ENCODE measurements at places on chromosomes 3 and 15. TPM values are rescaled to one million over a fixed set of nuclear protein-coding genes. Genes with fewer than 3 reads are reported as not detected.
A peak's percentile ranks its signal among the peaks of the same experiment; 100 is the strongest.

DNA sequence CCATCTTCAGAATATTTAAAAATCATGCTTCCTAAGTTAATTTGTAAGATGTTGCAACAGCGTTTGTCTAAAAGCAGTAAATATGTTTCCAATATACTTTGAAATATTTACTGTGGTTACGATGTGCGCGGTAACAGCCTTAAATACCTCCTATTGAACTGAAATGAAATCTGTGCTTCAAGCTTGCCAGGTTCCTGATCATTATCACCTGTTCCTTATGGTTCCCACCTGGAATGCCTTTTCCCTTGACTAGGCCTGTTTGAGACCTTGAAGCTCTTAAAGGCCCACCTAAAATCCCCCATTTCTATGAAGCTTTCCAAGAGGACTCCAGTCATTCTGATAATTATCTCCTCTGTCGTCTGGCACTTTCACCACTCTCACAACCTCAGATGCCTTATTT lies 146.7 kb downstream of the NAALADL2 start:
- ATAC-seq: no peak

GRCh38 chr3:157064402-157064801 lies 95.5 kb downstream of the CCNL1 start:
- ATAC-seq: no peak

- ATAC-seq: no peak
These were observed 116.6 kb downstream of the DNAJB8 start for GRCh38 chr3:128349963-128350599.

Gene C2CD4B
- 0.24 TPM for total RNA-seq

Gene EIF3J
- 64.7 TPM for total RNA-seq

Gene NPTN
- 69.7 TPM for total RNA-seq

DNA sequence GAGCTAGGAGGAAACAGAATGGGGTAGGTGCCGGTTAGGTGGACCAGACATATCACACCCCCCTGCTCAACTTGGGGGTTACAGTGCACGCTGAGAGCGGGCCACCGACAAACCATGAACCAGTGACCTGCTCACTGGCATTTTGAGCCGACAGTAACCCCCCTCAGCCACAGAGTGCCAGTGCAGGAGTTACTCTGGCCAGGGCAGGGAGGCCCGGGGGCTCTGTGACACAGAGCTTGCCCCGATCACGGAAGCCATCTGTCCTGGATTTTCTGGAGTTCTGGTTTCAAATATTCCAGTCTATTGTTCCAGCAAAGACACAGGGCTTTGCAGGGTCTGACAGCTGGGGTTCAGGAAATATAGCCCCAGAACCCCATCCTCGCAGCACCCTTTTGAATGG lies 225.2 kb downstream of the VPS13C start:
- ATAC-seq: no peak

Gene CD276
- 14.7 TPM for total RNA-seq

DNA sequence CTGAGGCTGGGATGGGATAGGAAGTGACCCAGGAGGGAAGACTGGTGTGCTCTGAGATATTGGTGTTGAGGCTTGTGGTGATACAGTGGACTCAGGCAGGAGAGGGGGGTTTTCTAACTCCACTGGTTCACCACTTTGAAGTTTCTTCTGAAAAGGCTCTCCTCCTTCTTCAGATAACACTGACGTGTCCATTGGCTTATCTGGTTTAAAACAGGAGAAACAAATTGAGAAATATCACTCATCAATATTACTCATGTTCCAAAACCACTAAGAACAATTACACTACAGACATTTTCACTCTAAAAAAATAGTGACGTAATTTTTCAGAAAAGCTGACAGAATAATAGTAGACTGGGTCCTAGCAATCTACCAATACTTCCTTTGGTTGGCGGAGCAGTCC lies 23.1 kb downstream of the TP53BP1 start:
- no peak for ATAC-seq

DNA sequence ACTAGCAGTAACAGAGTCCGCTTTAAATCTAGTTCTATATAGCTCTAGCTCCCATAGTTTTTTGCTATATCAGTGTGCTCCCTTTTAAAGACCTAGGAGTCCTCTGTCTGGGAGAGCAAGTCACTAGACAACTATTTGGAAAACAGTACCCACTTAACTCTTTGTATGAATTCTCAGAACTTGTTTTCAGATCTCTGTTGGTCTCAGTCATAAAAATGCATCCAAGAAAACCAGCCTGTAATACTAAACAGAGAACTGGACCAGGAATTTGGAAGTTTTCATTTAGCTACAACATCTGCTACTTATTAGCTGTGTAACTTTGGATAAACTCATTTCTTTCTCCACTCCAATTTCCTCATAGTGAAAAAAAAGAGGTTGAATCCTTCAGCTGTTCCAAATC lies 56.9 kb upstream of the C3orf49 start:
- no peak for ATAC-seq

DNA sequence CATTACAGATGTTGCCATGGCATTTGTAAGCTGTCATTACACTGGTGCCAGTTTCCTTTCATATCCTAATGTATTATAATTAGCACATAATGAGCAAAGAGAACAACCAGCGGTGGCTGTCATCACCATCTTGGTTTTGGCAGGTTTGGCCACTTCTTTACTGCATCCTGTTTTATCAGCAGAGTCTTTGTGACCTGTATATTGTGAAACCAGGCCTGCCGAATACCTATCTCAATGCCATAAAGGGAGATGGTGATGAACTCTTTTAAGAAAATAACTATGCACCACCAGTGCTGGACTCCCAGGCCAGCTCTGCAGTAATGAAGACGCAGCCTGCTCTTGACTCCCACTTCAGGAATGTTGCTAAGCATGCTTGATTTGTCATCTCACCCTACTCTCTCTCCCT lies 458.1 kb upstream of the NR2F2 start:
- ATAC-seq: peak; percentile 45

DNA sequence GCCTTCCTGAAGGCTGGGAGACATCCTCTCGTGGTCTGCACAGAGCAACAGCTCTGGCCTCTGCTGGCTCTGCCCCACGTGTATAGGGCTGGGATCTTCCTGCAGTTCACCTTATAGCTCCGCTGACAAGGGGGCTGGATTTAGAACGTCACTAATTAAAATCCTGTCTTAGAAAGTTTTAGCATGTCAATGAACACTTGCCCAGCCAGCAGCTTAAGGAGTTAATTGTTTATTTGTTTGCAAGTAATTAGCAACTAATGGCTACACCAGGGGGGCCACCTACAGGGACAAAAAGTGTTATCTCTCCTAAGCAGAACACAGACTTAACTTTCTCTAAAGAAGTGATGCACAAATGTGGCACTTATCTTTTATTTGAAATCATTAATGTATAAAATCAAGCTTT lies at the start of gene HESX1:
Gene HESX1, minus strand, starts transcription at position 84 of the 403 bp plus-strand sequence. Its CDS starts 60 bp downstream, at position 24.
- no peak for ATAC-seq

DNA sequence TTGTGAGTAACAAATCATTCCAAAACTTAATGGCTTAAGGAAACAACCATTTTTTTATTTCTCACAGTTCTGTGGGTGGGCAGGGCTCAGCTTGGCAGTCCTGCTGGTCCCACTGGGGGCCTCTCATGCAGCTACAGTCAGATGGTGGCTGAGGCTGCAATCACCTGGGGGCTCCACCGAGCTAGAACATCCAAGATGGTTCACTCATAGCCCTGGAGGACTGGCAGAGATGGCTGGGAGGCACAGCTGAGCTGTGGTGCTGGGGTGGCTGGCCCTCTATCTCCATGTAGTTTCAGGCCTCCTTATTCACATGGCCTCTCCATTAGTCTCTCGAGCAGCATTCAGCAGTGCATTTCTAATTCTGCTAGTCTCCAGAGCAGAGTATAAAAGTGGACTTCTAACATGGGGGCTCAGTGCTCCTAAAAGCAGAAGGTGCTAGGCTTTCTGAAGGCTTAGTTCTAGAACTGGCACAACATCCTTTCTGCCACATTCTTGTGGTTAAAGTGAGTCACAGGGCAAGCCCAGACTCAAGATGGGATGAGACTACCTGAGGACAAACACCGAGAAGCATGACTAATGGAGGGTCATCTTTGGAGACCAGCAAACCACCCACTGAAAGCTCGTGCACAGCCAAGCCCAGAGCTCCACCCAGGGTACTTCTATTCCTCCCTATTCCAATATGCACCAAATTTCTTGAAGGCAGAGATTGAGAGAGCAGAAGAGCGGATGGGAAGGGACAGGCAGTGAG lies 6.3 kb downstream of the CAV3 start:
- ATAC-seq: peak; percentile 98

GRCh38 chr3:72224804-72225509 lies 440.0 kb upstream of the PROK2 start:
- ATAC-seq: no peak

- no peak for ATAC-seq
These were observed 52.6 kb downstream of the TM4SF18 start for GRCh38 chr3:149280671-149281349.

Gene RPP14
- total RNA-seq: 12.8 TPM

GRCh38 chr3:177800561-177800960 lies 603.3 kb upstream of the TBL1XR1 start:
- no peak for ATAC-seq

Gene IFT57
- 24.9 TPM for total RNA-seq

DNA sequence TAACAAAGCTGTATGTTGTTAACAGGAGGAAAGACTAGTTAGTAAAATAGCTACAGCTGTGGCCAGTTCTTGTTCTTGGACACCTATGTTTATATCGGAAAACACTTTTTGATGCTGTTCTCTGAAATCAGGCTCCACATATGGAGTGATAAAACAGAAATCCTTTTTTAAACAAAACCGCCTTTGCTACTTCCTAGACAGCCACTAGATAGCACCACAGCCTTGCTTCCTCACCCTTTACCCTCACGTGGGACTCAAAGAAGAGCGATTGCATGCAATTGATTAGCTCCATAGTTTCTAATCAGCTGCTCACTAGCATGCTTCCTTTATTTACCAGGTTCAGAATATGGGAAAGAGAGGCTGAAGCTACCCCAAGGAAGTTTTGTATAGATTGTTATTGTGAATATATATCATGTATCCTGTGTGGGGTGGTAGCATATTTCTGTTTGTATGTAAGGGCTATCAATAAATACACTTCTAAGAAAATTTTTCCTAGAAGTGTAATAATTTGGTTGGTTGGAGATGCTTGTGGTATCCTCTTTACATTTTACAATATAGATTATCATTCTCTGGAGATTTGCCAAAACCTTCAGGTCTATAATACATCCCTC lies 4.3 kb upstream of the MTFMT start:
- ATAC-seq: no peak

GRCh38 chr15:27902680-27903385 lies 196.3 kb downstream of the OCA2 start:
- ATAC-seq: no peak

DNA sequence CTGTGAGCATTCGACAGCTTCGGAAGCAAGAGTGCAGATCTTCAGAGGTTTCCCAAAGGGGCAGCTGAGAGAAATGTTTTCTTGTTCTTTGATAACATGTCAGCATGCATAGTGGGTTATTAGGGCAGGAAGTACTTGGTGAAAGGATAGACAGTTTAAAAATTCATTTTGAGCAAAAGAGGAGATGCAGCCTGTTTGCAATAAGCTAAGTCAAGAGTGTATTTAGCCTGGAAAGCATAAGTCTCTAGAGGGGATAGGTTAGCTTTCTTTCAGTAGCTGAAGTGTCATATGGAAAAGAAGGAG lies 7.4 kb downstream of the SLC6A11 start:
- ATAC-seq: no peak

DNA sequence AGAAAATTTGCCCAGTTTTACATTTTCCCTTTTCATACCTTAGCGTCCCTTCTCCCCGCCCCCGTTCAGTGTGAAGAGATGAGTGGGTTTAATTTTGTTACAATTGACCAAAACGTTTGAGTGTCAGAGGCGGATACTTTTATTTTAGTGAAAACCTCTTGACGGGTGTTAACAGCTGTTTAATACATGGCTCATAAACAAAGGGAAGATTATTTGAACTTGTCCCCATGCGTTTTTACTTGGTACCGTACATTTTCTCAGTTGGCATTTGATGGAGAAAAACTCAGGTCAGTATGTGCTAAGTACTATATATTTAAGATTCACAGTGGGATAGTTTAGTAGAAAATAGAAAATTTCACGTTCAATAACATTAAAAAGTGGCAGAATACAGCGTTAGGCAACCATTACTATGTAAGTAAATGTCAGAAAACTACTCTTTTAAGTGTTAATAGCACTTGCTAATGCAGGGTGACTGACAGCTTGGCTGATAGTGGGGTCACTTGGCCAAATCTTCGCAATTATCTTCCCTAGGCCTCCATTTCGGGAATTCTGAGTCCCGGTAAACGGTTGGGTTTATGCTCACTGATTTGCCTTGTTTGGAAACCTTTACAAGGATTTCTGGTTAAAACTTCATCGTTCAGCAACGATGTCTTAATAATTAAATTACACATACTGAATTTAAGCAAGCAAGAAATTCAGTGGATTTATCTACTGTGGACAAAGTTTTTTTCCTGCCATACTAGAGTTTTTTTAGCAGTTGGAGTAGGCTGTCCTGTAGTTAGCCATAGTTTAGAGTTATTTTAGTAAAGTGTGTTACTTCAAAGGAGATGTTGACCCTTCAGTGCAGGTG lies 4.8 kb downstream of the CHD2 start:
- no peak for ATAC-seq

Gene FAN1
- 8.3 TPM for total RNA-seq

Gene ACAD9
- 34.7 TPM for total RNA-seq

- no peak for ATAC-seq
These were observed 17.8 kb downstream of the KBTBD8 start for GRCh38 chr3:67015702-67016484.

DNA sequence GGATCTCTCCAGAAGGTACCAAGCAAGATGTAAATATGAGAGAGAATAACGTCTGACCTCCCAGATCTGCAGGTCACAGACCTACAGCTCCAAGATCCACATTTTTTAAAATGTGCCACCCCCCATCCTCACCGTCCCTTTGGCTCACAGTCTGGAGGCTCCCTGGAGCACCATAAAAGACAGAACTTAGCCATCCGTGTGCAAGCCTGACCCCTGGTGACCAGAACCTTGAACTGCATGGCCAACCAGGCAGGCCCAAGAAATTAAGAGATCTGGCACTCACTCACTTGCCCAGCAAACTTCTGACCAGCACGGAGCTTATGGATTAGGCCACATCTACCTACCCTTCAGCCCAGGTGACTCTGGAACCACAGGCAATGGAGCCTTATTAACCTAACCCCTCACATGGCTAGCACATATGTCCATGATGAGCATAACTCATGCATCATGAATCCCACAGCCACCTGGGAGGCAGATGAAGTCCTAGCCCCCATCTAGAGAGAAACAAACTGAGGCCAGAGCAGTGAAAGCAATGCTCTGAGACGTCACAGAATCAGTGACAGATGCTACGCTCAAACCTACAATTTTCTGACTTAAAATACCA lies 275.3 kb downstream of the UACA start:
- peak; percentile 62 for ATAC-seq

Gene ATP10A
- 0.44 TPM for total RNA-seq

DNA sequence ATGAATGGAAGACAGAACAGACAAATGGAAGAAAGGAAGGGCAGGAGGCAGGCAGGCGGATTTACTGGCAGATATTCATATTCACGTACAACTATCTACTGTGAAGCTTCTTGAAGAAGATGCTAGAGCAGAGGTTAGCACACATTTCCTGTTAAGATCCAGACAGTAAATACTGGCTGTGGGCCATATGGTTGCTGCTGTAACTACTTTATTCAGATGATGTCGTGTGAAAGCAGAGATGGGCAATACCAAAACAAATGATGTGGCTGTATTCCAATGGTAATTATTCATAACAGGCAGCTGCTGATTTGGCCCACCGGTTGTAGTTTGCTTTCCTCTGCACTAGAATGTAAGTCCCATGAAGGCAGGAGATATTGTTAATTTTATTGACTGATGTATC lies 115.7 kb upstream of the PRTG start:
- no peak for ATAC-seq

Gene PLA2G4D
- 1.5 TPM for total RNA-seq

Gene PCLAF
- total RNA-seq: 18.3 TPM

GRCh38 chr3:175102161-175102560 lies 243.0 kb downstream of the NAALADL2 start:
- ATAC-seq: no peak

Gene CLEC3B
- 3.1 TPM for total RNA-seq

Gene STRA6
- 1.5 TPM for total RNA-seq

Gene ITIH1
- total RNA-seq: 0.12 TPM

All from esophagus mucosa (tissue), 1 donor.